ENCODE measurements at places on chromosomes 2 and 18.

DNA sequence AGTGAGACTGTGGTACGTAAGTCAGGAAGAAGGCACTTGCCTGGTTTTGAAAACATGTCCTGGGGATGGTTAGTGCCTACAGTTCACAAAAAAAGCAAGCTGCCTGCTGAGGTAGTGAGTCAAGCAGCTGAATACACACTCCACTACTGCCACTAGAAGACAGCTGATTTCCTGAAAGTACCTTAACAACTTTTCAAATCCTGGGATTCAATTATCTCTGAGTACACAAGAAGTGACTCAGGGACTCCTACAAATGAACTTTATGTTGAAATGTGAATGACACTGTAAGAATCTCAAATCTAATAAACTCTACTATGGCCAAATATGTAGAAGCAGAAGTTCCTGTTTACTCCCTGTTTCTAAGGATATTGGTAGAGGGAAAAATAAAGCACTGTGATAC is 58.0 kb upstream of the ARL5A start:
- DNase-seq, result no peak

DNA sequence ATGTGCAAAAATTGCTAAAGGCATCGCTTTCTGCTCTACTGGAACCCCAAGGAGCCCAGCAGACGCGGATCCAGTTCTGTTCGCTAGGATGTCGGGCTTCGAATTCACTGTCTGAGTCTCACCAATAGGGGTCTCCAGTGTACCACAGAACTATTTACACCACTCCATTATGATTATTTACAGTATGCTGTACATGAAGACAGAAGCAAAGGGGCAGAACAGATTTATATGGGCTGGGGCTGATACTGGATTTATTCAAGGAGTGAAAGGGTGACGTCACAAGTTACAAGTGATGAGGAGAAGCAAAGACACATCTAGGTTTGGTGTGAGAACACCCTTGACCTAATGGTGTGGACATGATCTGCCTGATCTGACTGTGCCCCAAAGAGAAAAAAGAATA is 185.3 kb upstream of the ATP5MC3 start:
- no peak for DNase-seq

- DNase-seq, result no peak
Observed at GRCh38 chr18:32612651-32613050, 142.0 kb upstream of the GAREM1 start.

DNA sequence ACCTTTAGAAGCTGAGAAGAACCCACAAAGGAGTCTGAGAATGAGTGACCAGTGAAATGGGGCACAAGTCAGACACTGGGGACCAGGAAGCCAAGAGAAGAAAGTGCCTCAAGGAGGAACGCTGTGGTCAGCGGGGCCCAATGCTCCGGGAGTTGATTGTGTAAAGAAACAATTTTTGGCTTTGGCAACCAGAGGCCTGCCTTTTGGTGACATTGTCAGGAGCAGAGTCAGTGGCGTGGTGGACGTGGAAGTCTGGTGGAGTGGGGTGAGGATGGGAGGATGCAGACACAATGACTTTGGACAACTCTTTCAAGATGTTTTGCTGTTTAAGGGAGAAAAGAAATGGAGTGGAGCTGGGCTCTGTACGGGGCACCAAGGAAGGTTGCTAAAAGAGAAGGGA is 100.2 kb upstream of the SEC11C start:
- DNase-seq, result no peak

DNA sequence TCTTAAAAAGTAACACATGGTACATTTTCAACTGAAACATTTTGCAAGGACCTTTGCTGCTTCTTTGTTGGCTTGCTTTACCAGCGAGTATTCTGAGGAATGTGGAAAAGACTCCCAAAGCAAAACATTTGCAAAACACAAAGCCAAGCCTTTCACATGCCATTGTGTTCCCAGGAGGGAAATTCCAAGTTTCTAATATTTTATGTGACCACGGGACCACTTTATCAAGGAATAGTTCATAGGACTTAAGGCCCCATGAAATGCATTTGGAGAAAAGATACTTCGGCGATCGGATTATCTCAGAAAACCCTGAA is 26.2 kb downstream of the CYP27C1 start:
- no peak for DNase-seq

- no peak for DNase-seq
Observed at GRCh38 chr2:66897691-66898150, 462.8 kb downstream of the MEIS1 start.

DNA sequence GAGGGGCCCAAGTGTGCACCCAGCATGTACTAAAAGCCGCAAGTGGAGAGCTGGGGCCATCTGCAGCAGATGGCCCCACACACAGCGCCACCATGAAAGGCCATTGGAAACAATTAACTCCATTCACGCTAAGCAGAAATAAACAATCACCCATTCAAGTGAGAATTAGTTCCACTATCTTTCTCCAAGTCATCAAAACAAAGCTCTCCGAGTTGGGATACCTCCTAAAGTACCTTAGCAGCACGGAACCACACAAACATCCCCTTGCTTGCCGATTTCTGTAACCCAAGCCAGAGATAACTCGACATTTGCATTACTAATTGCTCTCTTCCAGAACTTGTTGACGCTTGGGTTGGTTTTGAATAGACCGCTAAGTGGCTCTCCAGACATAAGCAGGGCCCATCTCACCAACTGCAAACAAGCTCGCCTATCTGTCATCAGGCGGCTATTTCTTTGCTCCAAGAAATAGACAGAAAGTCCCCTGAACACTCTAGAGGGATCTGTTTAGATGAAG is 840.6 kb upstream of the SALL3 start:
- no peak for DNase-seq

GRCh38 chr2:106830191-106830590 is 55.8 kb downstream of the ST6GAL2 start:
- DNase-seq, result no peak
